ENCODE measurements at places on chromosomes 5 and 9.

DNA sequence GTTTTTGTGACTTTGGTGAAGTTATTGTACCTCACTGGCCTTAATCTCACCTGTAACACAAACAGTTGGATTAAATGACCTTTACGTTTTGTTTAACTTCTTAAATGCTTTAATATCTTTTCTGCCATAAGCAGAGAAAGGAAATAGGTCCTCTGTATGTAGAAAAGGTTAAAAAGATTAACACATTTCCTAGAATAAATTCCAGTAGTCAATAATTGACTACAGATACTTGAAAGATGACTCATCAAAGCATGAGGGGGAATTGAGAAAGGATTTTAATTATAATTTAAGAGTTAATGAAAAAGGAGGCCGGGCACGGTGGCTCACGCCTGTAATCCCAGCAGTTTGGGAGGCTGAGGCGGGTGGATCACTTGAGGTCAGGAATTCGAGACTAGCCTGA, 35.8 kb upstream of the CMYA5 start:
- DNase-seq = no peak

- no peak for DNase-seq
These were observed 29.7 kb upstream of the PPP2CA start for GRCh38 chr5:134255418-134256150.

DNA sequence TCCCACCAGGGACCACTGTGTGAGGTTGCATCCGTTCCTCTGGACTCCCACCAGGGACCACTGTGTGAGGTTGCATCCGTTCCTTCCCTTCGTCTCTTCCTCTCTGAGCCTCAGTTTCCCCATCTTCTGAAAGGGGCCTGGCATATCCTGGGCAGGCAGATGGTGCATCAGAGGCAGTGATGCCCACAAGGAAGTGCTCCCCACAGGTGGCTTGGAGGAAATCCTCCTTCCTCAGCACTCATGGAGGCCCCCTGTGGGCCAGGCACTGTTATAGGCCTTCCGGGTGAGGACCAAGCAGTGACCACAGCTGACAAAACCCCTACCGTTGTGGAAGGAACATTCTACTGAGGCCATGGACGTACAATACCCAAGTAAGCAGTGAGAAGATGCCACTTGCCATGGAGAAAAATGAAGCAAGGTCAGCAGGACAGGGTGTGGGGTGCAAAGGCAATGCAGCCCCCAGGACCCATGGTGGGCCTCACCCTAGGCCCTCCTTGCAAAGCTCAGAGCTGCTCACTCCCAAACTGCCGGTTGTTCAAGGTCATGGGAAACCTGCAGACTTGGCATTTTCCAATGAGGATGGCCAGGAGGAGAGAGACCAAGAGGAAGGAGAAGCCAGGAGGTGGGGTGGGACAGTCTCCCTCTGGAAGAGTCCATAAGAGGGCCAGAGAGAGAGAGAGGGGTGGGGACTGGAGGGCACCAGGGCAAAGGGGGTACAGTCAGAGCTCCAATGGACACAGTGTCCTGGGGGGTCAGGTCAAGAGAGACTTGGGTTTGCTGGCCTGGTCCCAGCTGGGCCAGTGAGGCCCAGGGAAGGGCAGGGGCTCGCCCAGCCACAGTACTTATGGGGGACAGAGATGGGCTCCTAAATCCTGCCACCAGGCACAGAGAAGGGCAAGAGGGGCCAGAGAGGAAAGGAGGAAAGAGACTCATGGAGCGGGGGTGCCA, 51.1 kb downstream of the C9orf50 start:
- DNase-seq = no peak

- no peak for DNase-seq
These were observed 7.2 kb upstream of the DUSP1 start for GRCh38 chr5:172777881-172778814.
